NB4 (cell line): ENCODE measurements at places on chromosomes 5 and 9.

DNA sequence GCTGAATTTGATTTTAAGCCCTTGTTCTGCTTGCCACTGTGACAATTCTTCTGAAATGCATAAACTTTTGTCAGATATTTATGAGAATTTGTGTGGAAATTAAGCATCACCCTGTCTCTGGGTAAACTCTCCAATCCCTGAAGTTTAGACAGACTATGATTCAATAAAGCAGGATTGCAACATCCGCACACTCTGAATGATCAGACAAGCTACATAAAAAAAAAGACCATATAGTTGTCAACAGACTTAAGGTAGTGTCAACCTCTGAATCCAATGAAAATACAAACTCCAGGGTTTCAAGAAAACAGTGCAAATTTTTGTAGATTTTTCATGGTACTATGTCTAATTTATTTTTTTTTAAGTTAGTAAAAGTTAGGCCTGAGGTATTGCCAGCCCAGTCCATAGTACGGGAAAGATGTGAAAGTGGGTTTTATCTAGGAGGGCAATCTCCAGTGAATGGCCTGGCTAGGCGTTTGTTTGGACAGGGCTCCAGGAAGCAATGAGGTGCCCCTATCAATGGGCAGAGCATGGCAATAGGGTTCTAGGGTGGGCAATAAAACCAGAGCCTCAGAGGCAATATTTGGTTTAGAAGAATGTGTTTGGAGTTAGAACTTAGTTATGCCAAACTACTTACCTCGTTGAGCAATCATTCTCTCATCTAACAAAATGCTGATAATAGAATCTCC is 762.6 kb upstream of the SEMA6A start:
- no peak for DNase-seq

GRCh38 chr9:8400378-8400777 is 600.8 kb upstream of the DMAC1 start:
- DNase-seq, result no peak

DNA sequence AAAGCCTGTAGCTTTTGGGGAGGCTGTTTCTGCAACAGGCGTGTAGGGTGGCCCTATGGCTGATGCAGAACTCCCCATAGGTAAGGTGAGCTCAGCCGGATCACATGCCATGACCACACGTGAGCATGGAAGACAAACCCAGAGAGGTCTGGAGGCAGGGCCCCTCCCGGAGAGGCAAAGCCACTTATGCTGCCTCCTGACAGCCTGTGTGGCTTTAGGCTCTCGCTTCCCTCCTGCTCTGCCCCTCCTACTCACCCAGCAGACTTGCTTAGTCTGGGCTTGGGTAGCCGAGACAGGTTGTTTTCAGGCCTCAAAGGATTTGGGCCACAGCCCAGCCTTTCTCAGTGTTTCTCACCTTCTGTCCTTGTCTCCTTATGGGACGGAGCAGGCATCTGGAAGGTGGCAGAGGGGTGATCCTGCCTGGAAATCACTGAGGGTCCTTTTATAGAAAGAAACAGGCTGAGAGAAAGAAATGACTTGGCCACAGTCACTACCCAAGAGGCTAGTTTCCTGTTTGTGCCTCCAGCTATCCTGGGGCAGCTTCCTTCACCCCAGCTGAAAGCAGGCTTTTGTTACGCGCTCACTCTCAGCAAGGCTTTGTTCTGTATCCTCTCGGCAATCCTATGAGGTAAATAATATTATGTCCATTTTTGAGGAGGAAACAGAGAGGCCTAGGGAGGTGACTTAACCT is 89.9 kb downstream of the DAB2IP start:
- no peak for DNase-seq

GRCh38 chr9:77556396-77556795 is 91.7 kb downstream of the GNA14 start:
- DNase-seq, result no peak

GRCh38 chr9:137506702-137507171 is 43.5 kb downstream of the PNPLA7 start:
- no peak for DNase-seq

DNA sequence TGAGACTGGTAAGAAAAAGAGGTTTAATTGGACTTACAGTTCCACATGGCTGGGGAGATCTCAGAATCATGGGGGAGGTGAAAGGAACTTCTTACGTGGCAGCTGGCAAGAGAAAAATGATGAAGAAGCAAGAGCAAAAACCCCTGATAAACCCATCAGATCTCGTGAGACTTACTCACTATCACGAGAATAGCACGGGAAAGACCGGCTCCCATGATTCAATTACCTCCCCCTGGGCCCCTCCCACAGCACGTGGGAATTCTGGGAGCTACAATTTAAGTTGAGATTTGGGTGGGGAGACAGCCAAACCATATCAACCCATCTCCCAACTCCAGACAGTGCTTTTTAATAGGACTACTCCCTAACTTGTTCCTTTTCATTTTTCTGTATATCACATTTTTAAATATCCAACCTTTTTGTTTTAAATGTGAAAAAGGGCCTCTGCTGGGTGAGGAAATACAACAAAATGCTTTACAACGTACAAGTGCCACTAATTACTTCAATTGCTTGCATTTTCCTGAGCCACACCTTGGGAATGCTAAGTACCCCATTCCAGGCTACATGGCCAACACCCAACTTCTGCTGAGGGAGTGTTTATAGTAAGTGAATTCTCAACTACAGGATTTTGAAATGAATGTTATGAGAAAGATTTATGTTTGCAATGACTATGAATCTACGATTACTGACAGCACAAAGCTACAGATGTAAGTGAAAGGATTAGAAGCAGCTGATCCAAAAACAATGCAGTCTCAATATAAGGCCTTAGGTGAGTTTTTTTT is 294.1 kb upstream of the CD180 start:
- no peak for DNase-seq

- DNase-seq, result no peak
Observed at GRCh38 chr9:36640771-36641381, 68.2 kb downstream of the MELK start.

DNA sequence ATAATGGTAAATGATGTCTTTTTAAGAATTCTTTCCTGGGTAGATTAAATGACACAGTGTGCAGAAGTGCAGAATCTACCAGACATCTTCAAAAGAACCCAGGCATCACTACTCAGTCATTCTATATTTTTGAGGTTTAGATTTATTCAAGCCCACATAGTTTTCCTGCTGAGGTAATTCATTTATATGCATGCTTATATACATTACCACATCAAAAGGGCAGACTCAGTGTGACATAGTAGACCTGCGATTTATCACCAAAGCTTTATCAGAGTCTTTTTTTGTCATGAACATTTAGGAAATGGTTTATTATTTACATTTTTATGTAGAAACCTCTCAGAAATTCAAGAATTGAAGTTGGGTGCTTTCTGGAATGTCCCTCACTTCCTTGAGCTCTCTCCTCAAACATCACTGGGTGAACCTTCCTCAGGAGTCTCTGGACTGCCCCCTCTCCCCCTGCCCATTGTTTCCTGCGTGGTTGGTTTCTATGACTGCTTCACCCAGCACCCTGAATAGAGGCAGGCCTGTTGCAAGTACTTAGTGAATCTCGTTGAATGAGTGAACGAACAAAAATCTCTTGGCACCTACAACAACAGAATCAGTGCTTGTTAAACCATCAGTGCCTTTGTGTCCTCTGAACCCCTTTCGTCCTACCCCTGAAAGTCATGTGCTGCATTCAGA is 42.5 kb downstream of the ADAMTS16 start:
- no peak for DNase-seq
